CD4-positive, alpha-beta T cell treated with Interleukin-15 for 4 hours (primary cell): ENCODE measurements at places on chromosomes 4 and X.

- no peak for DNase-seq
These were observed 73.1 kb downstream of the WFS1 start for GRCh38 chr4:6342530-6343293.

- DNase-seq: no peak
These were observed 144.5 kb upstream of the BMPR1B start for GRCh38 chr4:94613248-94613647.

- no peak for DNase-seq
These were observed 524.8 kb downstream of the PPARGC1A start for GRCh38 chr4:23365086-23365485.

GRCh38 chr4:126757219-126757618, 875.5 kb upstream of the INTU start:
- DNase-seq: no peak

- no peak for DNase-seq
These were observed 17.8 kb downstream of the PDCL2 start for GRCh38 chr4:55574252-55574651.

GRCh38 chr4:100588076-100588475, 70.3 kb upstream of the EMCN start:
- no peak for DNase-seq

GRCh38 chrX:17559728-17560379, 177.4 kb upstream of the SCML1 start:
- DNase-seq: no peak

GRCh38 chr4:97496298-97496873, 646.9 kb downstream of the STPG2 start:
- no peak for DNase-seq

DNA sequence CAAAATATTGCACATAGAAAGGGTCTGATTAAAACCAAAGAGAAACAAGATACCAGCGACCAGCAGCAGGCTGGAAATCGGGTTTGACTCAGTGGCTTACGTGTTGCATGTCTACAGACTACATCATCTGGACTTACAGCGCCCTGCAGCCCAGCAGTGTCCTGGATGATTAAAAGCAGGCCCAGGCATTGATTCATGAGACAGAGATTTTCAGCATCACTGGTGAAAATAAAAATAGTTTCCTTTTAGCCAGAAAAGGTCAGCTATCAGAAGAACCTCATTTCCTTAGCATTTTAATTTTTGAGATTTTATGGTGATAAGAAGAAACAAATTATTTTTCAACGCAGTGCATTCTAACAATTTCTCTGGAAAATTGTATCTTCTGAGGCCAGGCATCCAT, 190.6 kb downstream of the PTTG2 start:
- no peak for DNase-seq

DNA sequence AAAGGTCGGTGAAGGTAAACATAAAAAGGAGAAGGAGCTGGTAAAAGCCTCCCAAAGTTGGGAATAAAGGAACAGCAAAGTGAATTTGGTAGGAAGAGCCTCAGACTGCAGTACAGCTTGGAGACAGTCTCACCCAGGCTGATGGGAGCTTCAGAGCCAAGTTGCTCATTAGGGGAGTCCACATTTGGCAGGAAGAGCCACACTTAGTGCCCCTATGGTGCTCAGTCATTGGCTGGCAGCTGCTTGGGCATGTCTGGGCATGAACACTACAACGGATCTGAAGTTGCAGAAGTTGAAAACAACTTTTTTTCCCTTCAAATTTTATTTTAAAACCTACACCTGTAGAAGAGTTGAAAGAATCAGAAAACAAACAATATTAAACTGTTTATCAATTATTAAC, 2497.3 kb downstream of the ARAP2 start:
- DNase-seq: no peak

- no peak for DNase-seq
These were observed 30.5 kb downstream of the CXCL8 start for GRCh38 chr4:73770917-73771316.

- DNase-seq: no peak
These were observed 322.2 kb downstream of the GPAT3 start for GRCh38 chr4:83858131-83858530.

- no peak for DNase-seq
These were observed 22.4 kb downstream of the GRXCR1 start for GRCh38 chr4:42914937-42915336.

DNA sequence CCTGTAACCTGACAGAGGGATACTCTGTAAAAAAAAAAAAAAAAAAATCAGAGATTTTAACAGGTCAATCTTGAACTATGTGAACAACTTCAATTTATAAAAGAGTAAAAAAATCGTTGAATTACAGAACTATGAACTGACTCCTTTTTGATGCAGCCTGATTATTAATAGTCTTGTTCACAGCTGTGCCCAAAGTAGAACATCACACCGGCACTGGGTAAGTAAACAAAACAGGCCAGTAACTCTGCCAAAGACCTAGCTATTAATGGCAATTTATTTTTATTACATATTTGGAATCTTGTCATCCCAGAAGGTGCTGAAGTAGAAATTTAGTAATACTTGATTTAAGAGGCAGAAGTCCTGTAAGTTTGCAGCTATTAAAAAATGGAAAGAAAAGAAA, 31.4 kb downstream of the CPE start:
- no peak for DNase-seq

DNA sequence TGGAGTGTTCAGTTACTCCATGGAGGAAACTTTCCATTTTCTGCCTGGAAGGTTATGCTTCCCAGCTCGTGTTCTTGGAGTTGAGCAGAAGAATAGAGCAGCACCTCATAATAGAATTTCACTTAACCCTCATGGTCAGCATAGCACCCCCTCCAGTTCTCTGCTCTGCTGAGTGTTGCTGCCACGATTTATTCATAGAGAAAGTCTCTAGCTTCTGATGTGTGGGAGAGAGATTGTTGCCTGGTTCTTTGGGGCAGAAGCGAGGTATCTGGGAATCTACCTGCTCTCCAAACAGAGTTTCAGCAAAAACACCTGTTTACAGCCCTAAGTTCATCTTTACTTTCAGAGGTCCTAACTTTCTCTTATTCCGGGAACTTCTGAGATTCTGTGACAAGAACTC, 3.9 kb upstream of the DTHD1 start:
- DNase-seq: no peak

- DNase-seq: no peak
These were observed 2.6 kb downstream of the NLGN4X start for GRCh38 chrX:6225911-6226595.

GRCh38 chr4:16684097-16684496, 214.3 kb downstream of the LDB2 start:
- no peak for DNase-seq

- DNase-seq: no peak
These were observed 316.7 kb upstream of the IGFBP7 start for GRCh38 chr4:57426779-57427395.

- no peak for DNase-seq
These were observed 559.6 kb upstream of the AMOT start for GRCh38 chrX:113400193-113400704.

DNA sequence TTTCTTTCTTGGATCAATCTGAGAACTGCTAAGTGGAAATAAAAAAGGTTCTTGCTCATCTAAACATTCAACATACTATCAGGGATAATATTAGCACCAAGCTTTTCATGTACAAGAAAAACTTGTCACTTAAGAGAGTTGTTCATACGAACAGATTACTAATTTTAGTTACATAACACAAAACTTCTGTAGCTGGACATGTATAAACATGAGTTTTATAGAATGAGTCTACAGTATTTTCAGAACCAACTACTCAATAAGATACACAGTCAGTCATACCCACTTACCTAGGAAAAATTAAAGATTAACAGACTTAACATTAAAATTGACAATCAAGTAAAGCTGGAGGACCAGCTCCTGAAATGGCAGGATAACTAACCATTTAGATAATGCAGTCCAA, 540.1 kb upstream of the FAM241A start:
- DNase-seq: no peak

DNA sequence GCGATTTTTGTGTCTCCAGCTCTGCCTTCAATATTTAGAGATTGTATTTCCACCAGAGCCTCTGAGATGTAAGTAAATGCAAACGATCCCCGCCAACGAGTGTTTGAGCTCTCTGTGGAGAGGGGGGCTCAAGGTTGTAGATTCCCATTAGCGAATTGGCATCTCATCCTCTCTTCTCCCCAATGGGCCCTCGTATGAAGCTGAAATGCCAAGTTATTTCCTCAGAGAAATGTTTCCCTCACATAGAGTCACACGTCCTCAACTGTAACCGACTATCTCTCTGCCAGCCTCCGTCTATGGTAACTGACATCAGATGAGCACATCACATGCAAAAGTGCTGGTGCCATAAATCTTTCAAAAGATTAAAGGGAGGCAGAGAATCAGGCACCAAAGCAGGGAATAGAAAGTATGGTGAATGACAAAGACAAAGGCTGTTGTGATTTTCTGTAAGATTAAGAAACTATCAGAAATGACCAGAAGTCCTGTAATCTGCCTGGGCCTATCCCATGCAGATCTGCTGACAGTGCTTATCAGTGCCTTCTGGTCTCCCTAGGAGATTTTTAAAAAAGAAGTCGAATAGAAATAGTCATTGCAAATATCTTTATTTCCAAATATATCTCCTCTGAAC, 157.1 kb downstream of the PDGFRA start:
- no peak for DNase-seq

DNA sequence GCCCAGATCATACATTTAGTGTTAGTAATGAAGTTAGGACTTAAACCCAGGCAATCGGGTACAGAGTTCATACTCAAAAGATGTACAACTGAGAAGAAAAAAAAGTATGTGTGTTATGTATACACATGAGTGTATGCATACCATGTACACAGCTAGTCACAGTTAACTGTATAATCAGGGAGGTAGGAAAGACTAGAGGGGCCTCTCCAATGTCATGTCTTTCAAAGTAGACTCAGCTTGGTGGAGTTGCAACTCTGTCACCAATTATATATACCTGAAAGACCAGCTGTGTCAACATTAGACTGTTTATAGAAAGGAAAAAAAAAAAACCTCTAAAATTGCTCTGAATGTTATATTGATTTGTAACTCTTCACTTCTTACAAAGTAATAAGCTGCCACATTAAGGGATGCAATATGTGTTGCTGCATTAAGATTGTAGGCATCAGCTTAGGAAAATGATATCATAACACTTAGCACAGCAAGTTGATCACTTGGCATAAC, 167.5 kb downstream of the DCTD start:
- DNase-seq: no peak

GRCh38 chr4:158121161-158121579, 51.7 kb downstream of the GASK1B start:
- DNase-seq: no peak

DNA sequence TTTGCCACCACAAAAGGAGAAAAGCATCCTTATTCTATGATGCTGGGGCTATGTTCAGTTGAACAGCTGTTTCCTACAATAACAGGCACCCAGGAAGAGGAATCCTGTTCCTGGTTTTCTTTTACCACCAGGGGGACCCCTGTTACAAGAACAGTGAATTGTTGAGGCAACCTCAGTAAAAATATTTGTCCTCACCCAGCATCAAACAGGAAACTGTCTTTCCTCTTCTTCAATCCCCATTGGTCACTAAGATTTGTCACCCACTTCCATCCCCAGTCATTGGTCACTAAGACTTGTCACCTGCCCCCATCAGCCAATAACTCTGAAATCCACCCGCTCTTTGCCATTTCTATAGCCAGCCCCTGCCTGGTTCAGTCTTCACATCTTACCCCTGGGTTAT, 143.5 kb upstream of the GALNT7 start:
- DNase-seq: peak; percentile 33

GRCh38 chr4:81436096-81436495, 35.6 kb downstream of the RASGEF1B start:
- DNase-seq: no peak

DNA sequence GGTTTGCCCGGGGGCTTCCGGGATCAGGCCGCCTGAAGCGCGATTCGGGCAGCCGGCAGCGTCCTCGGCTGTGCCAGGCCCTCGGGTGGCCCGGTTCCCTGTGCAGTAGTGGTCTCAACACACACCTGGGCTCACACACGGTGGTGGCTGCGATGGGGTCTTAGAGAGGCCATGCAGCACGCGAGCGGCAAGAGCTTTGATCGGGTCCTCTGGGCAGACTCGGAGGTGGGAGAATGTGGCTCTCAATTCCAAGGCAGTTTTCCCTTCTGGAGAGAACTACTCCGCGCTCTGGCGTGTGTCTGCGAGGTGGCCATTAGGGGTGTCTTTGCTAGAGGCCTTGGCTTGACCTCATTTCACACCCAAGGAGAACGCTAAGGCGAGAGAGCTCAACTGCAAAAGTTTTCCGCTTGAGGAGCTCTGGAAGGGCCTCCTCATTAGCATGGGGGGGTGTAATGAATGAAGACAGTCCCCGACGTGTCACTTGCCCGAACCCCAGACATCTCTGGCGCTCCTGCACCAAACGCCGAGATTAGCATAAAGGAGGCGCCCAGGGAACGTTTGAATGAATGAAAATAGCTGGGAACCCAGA, 771 bp upstream of the RBPJ start:
- DNase-seq: peak; percentile 49

GRCh38 chr4:95830651-95831050, 9.2 kb upstream of the PDHA2 start:
- DNase-seq: no peak

GRCh38 chr4:25624616-25625015, 31.0 kb upstream of the SLC34A2 start:
- no peak for DNase-seq
